Skeletal muscle tissue (tissue), 5 donors: ENCODE measurements at places on chromosomes 1 and 21. TPM values are rescaled to one million over a fixed set of nuclear protein-coding genes. Genes with fewer than 3 reads are reported as not detected.

EMC1 gene
- 36.5 TPM for total RNA-seq

CASQ2 gene
- 416 TPM for total RNA-seq

ASPM gene
- total RNA-seq: 5.7 TPM

FCRL1 gene
- under 0.01 TPM for total RNA-seq

NBL1 gene
- 23.5 TPM for total RNA-seq

KRTAP10-10 gene
- total RNA-seq: not detected
